ENCODE measurements at places on chromosomes 2 and 18.

DNA sequence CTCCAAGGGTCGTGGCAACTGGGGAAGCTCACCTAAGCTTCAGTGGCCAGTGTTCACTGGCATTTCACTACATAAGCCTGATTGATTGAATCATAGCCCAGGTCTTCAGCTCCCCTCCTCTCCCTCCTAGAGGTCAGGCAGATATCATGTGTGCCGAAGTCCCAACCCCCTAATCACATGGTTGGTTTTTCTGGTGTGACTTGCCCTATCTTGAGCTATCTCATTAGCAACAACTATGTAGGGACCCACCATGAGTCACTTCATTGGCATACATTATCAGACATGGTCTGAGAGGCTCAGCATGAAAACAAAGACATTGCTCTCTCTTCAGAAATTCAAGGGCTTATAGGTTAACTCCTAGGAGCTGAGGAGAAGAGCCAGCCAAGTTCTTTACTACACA is 76.8 kb downstream of the LYPD1 start:
- no peak for DNase-seq

GRCh38 chr2:203238292-203238703 is 520 bp upstream of the CYP20A1 start:
- no peak for DNase-seq

GRCh38 chr18:48292229-48292628 is 117.0 kb downstream of the ZBTB7C start:
- no peak for DNase-seq

DNA sequence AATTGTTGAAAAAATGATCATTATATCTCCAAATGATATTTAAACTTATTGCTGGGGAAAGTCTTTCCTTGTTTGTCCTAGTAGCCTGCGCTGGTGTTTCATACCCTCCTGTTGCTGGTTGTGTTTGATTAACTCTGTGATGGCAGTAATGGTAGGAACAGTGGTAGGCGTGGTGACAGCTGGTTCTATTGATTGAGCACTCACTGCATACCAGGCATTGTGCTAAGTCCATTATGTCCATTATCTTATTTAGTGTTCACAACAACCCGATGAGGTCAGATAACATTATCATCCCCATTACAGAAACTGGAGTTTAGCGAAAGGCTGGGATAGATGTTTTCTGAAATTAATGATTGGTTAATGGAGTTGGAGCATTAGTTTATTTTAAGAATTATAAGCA is 77.8 kb upstream of the STON1 start:
- no peak for DNase-seq

GRCh38 chr2:142877216-142877838 is at the start of gene KYNU:
KYNU (plus strand) TSS chr2:142877664; CDS start chr2:142885368, 7,704 bp downstream.
- no peak for DNase-seq
